DMS 273 treated with DMSO at 0.1 percent for 48 hours (cell line): ENCODE measurements at places on chromosomes 16 and 17.

DNA sequence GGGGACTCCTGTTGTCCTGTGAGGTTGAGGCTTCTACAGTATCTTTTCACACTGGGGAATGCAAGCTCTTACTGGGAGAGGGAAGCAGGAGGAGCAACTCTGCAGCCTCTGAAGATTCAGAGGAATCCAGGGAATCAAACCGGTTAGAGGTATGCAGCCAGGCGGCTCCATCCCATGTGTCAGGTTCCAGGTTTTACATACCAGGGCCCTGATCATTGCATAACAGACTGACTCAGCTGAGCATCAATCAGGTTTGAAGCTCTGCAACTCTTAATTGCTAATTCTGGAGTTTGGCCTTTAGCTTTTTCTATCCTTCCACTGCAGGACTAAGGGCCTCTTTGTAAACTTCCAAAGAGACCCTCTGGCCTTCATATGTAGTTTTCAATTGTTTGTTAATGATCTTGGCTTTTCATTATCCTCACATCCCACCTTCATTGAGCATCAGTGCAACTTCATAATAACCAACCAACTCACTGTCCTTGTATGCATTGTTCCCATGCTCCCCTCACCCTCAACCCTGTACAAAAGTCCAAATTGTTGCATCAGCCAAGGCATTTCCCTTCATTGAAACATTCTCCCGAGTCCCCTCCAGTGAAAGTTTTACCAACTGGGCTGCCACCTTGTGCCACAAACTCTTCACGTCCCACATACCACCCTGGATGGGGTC, 59.7 kb upstream of the DHX40 start:
- DNase-seq, result no peak

- no peak for DNase-seq
These were observed 213.4 kb downstream of the CBLN1 start for GRCh38 chr16:49068224-49068623.

GRCh38 chr16:17832738-17833137, 362.0 kb upstream of the XYLT1 start:
- DNase-seq, result no peak

DNA sequence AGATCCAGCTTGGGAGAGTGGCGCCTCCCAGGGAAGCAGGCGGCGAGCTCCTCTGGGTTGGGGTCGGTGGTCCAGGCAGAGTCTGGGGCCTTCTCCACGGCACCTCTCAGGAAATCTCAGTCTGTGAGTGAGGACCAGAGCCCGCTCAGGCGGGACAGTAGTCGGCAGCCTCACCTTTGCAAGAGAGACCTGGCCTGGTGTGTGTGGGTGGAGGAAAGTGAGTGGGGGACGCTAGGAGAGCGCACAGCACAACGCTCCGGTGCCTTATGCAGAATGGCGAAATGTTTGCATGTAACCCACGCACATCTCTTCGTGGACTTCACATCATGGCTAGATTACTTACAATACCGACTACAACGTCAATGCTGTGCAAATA, 2.2 kb downstream of the AHSP start:
- no peak for DNase-seq

DNA sequence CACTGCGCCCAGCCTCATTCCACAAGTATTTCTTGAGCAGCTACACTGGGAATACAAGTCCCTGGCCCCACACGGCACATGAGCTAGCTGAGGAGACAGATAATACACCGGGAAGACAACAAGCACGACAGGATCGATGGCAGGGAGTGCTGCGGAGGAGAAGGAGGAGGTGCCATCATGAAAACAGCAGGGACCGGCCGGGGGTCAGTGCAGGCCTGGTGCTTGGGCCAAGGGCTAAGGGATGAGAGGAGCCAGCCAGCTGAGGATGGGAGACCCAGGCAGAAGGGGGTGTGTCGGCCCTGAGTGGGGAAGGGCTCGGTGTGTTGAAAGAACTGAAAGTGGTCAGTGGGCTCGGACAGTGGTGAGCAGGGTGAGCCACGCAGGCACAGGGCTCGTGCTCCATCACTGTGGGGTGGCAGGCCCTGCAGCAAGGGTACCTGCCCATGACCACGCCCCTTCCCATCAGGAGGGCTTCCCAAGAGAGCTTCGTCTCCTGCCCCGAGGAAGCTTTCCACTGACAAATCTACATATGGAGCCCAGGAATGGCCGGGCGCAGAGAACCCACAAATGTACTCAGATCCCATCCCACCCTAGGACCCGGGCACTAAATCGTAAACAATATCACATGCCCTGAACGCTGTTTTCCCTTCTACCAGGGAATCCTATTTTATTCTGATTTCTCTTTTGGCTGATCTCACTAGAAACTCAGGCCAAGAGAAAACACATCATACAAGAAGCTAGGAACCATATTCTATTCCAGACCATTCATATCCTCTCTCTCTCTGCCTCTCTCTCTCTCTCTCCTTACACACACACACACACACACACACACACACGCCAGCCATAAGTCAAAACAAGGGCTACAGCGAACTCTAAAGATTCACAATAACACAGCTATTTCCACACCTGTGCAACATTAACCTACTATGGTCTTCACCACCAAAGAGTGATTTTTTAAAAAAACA, 50.7 kb upstream of the TNRC6C start:
- no peak for DNase-seq

DNA sequence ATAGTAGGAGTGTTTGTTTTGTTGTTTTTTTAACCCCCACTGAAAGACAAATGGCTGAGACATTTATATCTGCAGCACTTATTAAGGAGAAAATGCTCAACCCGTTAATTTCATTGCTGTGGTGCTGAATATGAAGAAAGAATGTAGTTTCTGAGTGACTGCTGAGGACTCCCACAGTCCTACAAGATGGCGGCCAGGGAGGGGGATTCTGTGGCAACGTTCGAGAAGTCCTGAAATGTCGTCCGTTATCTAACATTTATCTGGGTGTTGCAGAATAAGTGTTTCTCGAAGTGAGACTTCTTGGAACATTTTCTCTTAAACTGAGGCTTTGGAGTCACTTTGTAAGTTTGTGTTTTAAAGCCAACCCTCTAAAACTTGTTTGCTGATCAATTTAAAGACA, 530.4 kb downstream of the XYLT1 start:
- no peak for DNase-seq

DNA sequence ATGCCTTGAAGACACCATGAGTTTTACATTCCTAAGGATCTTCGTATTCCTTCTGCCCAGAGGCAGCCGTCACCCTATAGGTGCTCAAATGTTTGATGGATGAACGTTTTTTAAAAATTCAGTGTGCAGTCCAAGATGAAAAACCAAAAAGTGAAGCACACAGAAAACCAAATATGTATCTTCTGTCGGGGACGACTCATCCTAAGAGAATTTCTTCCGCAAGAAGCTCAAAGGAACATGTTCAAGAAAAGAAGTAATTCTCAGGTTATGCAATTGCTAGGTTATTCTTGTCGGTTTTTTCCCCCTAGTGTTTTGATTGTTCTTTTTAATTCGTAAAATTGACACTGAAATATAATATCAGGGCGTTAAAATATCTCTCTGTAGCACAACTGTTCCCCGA, 1.4 kb downstream of the CENPV start:
- DNase-seq, result no peak

DNA sequence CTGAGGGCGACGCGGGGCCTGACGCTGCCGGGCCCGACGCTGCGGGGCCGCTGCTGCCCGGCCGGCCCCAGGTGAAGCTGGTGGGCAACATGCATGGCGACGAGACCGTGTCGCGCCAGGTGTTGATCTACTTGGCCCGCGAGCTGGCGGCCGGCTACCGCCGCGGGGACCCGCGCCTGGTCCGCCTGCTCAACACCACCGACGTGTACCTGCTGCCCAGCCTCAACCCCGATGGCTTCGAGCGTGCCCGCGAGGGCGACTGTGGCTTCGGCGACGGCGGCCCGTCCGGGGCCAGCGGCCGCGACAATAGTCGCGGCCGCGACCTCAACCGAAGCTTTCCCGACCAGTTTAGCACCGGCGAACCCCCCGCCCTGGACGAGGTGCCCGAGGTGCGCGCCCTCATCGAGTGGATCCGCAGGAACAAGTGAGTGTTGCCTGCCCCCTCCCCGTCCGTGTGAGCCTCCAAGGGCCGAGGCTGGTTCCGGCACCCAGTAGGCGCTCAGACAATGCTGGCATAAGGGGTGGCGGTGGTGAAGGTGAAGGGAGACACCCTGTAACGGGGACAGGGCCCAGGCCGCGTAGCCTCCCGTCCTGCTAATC, 676 bp downstream of the CPD start:
- DNase-seq, result no peak

GRCh38 chr17:51044976-51045375, 75.7 kb downstream of the SPAG9 start:
- DNase-seq, result peak; percentile 57

DNA sequence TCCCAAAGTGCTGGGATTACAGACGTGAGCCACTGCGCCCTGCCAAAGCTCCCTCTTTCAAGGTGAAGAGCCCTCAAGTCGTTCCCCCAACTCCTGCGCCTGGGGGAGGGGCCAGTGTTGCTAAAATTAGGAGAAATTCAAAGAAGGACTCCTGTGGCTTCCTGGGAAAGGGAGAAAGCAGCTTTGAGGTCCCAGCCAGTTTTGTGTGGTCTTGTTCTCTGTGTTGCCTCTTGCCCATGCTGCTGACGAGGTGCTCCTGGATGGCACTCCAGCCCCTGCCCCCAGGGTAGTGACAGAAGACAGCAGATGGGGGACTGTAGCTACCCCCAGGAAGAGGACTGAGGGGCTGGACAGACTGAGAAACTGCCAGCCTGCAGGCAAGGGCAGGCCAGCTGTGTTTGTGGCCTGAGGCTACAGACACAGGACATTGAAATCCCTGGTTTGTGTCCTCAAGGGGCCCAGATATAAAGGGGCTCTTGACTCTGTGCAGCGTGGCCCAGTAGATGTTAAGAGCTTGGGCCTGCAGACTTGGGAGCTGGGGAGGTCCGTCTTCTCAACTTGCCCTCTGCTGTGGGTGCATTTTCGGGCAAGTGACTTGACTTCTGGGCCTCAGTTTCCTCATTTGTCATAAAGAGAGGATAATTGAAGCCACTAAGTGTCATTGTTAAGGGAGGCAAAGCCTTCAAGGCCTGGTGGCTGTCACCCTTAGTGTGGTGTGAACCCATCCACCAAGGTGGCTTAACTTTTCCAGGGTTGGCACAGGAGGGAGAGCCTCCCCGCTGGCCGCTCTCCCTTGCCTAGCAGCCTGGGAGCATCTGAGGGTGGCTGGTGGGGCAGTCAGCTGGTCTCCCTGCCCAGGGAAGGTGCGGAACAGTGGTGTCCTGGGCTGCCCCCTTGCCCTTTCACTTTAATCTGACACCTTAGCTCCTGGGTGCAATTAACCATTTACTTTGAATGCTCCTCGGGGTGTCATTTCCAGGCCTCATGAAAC, 4.1 kb downstream of the UBALD2 start:
- no peak for DNase-seq

DNA sequence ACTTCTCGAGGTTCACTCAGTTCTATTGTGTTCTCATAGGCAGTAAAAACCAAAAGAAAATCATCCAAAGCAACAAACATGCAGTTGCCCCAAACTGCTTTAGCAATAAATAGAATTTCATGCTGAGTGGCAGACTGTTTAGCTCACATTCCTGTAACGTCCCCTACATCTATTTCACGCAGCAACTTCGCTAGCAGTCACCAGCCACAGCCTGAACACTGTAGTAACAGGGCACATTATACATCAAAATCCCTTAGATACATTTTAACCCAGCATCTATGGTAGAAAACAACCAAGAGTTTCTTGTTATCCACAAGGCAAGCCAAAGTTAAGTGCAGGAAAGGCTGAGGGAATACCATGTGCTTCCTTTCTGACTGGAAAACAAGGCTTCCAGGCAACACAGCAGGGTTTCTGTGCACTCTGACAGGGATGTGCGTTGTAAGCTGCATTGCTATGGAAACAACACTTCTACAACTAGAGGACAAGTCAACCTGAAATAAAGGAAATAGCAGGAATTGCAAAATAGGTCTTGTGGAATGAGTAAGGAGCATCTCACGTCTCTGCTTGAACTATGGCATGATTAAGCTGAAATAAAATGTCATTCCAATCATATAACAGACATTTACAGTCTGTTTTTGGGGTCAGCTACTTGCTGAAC, 55.4 kb downstream of the CFDP1 start:
- no peak for DNase-seq

DNA sequence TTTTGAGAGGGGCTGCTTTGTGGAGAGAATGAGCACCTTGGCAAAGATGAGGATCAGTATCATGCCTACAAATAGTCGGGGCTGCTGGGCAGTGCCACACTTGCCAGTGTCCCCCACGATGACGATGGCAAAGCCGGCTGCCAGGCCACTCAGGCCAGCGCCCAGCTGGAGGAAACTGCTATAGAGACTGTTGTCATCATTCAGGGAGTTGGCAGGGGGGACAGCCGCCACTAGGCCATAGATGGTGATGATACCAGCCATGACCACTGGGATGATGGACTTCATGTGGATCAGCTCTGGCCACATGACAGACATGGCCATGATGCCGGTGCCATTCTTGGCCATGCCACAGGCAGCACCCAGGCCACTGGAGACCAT, 23.8 kb downstream of the MINK1 start:
- DNase-seq, result no peak

DNA sequence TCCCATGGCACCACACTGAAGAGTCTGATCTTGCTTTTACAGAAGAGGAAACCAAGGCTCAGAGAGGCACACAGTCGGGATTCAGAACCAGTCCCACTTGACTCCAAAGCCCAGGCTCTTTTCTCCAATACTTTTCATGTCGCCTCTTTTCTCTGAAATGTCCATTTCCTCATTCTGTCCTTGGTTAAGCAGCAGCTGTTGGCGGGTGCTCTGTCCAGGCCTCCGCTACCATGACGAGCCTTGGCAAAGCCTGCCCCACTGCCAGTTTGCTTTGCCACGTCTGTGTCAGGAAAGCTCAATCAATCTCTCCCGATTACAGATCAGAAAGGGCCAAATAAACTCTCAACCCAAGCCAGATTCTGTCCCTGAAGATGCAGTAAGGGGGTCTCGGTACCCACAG, 9.1 kb upstream of the CEP295NL start:
- no peak for DNase-seq

GRCh38 chr17:55689672-55690071, 33.0 kb downstream of the TMEM100 start:
- DNase-seq, result no peak

GRCh38 chr16:10988879-10989278, 44.5 kb downstream of the CLEC16A start:
- no peak for DNase-seq

GRCh38 chr16:58495521-58496331, 4.2 kb upstream of the NDRG4 start:
- no peak for DNase-seq
